ENCODE measurements at places on chromosomes 7 and 10.

GRCh38 chr7:22894546-22894945 is 71.9 kb upstream of the TOMM7 start:
- DNase-seq = no peak

GRCh38 chr10:118518095-118518494 is 77.4 kb downstream of the PRLHR start:
- DNase-seq = no peak

DNA sequence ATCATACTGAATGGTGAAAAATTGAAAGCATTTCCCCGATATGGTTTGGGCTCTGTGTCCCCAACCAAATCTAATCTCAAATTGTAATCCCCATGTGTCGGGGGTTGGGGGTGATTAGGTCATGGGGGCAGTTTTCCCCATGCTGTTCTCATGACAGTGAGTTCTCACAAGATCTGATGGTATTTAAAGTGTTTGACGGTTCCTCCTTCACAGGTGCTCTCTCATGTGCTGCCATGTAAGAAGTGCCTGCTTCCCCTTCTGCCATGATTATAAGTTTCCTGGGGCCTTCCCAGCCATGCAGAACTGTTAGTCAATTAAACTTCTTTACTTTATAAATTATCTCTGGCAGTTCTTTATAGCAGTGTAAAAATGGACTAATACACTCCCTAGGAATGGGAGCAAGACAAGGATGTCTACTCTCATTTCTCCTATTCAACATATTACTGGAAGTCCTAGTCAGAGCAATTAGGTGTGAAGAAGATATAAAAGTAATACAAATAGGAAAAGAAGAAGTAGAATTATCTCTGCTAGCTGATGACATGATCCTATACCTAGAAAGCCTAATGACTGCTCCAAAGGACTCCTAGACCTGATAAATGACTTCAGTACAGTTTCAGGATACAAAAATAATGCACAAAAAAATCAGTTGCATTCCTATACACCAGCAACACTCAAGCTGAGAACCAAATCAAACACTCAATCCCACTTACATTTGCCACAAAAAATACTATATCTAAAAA is 260.6 kb downstream of the RNLS start:
- no peak for DNase-seq

- DNase-seq = peak; percentile 94
These were observed 137.3 kb downstream of the ANLN start for GRCh38 chr7:36526863-36527548.

DNA sequence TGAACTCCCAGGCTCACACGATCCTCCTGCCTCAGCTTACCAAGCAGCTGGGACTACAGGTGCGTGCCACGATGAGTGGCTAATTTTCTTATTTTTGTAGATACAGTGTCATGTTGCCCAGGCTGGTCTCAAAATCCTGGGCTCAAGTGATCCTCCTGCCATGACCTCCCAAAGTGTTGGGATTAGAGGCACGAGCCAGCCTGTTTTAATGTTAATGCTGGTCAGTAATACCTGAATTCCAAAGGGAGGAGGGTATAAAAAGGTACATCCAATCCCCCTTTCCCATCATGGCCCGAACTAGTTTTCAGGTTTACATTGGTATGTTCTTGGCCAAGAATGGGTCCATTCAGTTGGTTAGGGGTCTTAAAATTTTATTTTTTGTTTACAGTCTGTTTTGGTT is 329.1 kb downstream of the PARD3 start:
- DNase-seq = no peak

DNA sequence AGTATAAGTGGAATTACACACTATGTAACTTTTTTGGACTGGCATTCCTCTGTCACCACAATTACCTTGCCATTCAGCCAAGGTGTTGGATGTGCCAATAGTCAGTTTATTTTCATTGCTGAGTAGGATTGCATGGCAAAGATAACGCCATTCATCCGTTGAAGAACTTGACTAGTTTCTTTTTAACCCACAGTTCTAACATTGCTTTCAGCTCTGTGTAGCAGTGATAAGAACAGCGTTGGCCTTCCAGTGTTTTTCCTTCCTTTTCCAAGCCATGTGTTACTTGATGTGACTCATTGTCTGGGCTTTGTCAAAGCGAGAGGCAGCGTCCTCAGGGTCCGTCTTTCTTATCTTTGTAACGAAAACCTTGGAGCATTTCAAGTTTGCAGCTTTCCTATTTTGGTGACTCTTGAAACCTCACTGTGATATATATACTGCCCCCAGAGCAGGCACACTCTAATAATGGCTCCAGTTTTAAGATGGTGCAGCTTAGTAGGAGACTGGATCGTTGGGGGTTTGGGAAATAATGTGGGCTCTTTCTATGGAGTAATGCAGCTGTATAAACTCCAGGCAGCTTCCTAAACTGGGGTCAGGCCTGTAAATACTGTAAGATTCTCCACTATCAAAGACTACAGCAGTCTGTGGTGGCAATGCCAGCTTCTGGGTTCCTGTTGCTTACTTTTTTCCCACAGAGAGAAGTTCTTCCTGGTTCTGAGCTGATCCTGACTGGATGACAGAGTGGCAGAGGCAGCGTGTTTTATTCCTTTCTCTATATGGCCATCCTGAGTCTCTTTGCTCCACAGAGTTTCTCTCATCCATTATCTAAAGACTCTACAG is 41.7 kb downstream of the AKR1E2 start:
- DNase-seq = peak; percentile 22

DNA sequence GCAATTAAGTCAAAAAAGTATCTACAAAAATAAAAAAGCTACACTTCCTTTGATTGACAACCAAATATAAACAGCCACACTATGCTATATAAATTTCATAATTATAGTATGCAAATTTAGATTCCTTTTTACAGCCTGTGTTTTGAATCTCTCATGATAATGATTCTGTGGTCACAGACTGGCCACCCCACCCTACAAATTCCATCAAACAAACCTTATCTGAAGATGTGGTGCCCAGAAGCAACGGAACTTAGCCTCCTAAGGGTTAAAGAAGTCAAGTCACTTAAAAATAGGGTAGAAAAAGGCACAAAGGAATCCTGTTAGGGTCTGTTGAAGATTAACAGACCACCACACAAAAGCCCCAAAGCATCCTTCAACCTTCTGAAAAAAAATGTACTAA is 351.8 kb downstream of the INHBA start:
- DNase-seq = no peak

DNA sequence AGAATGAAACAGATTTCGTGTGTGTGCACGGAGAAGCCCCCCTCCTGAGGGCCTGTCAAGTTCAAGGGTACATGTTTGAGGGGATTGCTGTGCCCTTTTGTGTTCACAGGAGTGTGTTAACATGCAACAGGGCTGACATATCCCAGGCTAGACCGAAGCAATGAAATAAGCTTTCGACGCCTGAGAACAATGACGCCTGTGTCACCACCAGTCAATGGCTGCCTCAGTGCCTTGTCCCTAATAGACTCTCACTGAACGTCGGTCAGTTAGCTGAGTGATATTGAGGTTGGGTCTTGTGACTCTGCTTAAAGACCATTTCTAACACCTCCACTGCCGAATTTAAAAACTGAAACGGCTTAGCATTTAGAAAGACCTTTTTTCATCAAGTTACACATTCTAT is 175.2 kb upstream of the TCF7L2 start:
- no peak for DNase-seq

DNA sequence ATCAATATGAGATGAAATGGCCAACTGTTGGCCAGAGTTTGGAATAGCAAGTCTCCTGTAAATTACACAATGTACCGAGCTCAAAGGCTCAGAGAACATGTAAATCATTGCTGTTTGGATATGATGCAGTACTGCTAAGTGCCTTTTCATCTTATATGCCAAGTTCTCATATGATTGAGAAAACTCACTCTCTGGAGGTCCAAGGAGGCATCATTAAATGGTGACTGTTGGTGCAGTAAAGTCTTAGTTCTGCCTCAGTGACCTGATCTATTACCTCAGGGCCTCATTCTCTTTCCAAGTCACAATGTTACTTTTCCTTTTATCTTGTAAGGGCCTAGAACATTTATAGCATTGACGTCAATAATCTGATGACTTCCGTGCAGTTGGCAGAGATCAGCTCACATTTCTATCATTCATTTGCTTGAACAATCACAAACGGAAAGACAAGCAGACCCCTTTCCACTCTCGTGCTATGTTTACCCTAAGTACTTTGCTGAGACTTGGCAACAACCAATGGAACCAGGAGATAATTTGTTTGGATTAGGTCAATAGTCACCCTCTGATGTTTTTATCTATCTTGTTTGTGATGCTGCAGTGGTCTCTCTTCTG is 32.6 kb upstream of the PDK4 start:
- DNase-seq = peak; percentile 6

GRCh38 chr10:13674645-13675588 is 88.2 kb downstream of the PRPF18 start:
- no peak for DNase-seq

- no peak for DNase-seq
These were observed 19.4 kb downstream of the ZFAND2A start for GRCh38 chr7:1140476-1141104.

DNA sequence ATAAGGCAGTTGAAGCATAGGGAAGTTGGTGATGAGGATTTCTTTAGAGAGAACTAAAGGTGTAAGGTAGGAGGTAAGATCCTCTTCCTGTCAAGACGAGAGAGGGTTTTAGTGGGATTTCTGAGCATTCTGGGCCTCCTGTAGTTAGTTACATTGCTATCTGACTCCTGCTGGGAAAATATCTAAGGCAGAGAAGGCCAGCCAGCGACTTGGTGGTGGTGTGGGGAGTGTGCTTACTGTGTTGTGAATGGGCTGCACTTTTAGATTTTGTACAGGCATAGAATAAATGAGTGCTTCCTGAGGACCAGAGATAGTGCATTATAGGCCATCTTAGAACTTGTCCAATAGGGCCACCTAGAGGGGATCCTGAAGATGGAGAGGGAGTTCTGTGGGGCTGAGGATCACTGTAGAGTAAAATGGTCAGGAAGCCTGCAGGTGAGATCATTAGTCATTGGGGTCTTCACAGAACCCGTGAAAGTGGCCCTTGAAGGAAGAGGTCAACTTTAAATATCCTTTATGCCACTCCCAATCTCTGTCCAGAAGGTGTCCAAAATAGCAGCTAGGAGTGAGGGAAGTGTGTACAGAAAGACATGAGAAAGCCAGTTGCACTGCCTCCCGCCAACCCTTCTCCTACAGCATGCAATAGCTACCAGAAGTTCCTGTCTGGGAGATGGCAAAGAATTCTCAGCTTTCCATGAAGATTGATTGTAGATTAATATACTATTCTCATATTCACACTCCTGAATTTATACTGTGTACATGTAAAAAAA is 266.6 kb downstream of the POLR1F start:
- peak; percentile 75 for DNase-seq

GRCh38 chr7:155824227-155824886 is 12.1 kb upstream of the SHH start:
- no peak for DNase-seq

DNA sequence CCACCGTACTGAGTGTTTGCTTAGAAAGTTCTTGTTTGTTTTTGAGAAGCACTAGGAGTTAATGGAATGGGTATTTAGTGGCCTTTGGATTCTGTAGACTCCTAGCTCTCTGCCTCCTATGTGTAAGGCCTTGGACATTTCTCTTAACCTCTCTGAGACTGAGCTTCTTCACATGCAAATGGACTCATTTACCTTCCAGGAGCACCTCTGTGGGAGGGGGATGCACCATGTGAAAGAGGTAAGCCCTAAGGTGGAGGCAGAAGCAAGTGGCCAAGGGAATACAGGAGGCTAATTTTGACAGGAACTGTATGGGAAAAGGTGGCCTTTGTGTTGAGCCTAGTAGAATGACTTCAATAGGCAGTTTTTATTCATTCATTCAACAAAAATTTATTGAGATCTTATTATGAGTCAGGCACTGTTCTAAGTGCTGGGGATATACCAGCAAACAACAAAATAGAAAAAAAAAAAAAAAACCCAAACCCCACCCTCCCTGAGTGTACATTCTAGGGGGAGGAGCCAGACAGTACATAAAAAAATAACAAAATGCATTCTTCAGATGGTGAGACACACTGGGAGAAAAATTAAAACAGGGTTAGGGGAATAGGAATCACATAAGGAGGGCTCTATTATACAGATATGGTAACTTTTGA is 9.2 kb upstream of the EPHA1 start:
- DNase-seq = peak; percentile 42

DNA sequence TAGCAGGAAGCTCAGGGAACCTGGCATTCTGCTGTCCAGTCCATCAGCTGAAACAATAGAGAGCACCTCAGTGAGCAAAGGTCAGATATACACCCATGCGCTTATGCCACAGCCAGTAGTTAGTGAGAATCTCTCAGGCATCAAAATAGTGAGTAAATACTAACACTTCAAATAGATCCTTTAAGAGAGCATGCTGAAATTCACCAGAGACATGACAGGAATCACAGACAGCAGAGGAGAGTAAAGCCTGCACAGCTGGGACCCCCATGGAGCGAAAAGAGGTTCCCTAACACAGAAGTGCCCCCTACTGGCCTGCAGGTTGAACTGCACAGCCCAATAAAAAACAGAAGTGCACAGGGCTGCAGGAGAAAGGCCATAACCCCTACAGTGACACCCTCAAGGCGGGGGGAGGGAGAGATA is 57.6 kb upstream of the ANTXRL start:
- DNase-seq = peak; percentile 45

DNA sequence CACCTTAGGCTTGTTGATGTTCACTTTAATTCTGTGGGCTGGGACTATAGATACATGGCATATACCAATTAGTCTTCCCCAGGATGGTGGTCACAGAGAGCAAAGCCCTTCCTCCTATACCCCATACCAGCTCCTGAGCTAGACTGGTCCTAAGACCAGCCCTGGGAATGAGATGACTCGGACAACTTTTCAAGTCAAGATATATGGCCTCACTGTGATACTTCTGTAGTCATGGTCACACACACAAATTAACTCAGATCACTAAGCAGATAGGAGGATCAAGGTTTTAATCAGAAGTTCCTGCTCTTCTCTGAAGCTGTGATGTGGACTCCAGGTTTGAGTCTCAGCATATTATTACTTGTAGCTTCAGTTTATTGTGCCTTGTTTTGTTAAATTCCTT is 53.1 kb downstream of the SLK start:
- no peak for DNase-seq

DNA sequence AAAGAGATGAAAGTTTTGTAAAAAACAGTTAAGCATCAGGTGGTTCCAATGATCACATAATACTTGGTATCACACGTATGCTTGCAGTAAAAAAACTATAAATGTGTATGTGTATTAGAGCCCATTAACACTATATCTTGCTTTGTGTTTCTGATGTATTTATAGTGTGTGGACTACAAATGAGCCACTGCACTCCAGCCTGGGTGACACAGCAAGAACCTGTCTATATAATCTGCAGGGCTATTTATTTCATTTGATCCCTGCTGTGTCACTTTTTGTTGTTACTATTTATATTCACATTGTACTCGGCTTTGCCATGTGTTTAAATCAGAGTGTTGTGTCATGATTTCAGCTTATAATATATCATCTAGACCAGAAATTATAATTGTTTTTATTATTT is 487.8 kb upstream of the TEX47 start:
- no peak for DNase-seq

All from ELR (cell line).